ENCODE measurements at places on chromosomes 2 and 18.

- DNase-seq, result no peak
Observed at GRCh38 chr2:133338224-133338623, 230.0 kb downstream of the NCKAP5 start.

GRCh38 chr2:206062724-206063123 is 23.2 kb downstream of the INO80D start:
- no peak for DNase-seq

DNA sequence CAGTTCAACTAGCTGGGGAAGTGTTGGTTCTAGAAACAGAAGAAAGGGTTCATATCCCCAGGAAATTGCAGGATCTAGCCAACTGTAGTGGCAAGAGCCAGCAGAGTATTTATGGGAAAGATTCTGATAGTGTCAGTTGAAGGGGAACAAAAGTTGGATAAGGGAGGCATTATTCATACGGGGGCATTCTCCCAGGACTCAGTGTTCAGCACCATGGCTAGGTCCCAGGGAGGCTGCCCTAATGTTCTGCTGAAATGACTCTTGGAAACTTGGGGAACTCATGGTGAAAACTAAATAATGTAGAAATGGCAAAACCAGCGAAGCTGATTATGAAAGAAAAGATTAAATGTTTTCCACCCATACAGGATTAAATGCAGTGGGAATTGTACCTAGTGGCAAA is 543.7 kb downstream of the TRIB2 start:
- no peak for DNase-seq

DNA sequence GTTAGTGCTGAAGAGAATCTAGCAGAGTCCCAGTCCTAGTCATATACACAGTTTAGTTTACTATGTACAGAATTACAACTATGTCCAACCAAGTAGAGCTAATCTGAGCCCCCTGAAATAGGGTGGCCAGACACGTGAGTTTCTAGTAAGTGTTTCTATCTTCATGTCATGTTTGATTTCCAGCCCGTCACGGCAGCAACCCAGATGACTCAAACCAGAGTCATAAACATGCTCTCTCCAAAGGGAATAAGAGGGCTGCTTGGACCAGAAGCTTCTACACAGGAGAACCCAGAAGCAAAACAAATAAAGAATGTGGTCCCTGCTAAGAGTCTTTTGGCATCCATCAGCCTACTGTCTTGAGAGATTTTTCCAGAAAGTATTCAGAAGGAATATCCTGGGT is 64.9 kb upstream of the WIPF1 start:
- DNase-seq, result no peak

- no peak for DNase-seq
Observed at GRCh38 chr2:88651646-88652045, 24.4 kb upstream of the EIF2AK3 start.

DNA sequence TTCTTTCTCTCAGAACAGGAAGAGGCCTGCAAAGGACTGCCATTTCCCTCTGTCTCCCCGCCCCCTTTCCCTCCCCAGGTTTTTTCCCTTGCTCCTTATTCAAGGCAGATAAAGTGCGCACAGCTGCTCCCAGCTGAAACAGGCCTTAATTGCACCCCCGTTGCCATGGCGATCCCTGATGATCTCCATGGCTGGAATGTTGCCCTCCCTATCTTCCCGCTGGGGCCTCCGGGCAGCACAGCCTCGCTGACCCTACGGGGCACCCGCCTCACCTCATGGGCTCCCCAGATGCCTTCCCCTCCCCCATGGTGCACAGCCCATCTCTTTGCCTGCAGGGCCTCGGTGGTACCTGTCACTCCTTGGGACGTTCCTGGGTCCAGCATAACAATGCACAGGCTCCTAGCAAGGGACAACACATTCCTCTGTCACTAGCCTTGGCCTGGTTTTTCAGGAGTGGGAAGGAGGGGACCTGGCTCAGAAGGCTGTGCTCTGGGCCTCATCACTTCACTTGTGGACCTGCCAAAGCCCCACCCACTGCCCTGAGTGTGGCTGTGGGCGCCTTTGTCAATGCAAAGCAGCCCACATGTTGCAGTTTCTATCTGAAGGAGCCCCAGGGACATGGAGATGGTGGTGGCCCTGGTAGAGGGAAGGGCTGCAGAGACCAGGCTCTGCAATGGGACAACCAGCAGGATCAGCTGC is 115.0 kb downstream of the CELF4 start:
- no peak for DNase-seq

- no peak for DNase-seq
Observed at GRCh38 chr18:78664048-78664447, 315.6 kb upstream of the SALL3 start.

DNA sequence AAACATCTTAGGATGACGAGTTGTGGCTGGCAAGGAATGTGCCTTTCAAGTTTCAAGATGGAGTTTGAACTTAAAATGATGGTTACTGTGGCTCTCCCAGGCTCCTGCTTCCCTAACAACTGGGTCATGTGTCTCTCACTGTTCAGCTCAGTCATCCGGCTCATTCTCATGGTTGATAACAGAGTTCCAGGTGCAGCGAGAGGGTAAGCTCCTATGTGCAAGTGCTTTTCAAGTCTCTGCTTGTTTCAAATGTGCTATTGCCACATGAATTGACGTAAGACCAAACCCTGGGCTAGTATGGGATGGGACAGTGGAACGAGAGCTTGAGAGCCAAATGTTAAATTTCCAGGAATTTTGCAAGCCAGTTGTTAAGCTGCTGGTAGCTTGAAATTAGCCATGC is 19.5 kb upstream of the PUM2 start:
- DNase-seq, result no peak

DNA sequence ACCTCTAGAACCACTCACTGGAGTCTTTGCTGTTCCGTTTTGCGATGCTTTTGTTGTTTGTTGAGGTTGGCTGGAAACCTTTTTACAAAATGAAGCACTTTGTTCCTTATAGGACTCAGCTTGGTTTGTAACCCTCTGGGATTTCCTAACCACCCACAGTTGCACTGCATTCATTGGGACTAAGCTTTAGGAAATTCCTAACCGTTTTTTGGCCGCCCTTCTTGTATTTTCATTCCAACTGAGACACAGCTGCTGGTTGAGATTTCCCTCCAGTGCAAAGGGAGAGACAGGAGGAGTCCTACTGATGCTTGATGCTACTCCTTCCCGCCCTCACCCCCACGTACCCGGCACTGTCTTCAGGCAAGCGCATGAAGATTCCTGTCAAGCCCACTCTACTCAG is 6.1 kb upstream of the DIPK1C start:
- DNase-seq, result no peak

- no peak for DNase-seq
Observed at GRCh38 chr2:172893111-172893510, 157.5 kb downstream of the RAPGEF4 start.

DNA sequence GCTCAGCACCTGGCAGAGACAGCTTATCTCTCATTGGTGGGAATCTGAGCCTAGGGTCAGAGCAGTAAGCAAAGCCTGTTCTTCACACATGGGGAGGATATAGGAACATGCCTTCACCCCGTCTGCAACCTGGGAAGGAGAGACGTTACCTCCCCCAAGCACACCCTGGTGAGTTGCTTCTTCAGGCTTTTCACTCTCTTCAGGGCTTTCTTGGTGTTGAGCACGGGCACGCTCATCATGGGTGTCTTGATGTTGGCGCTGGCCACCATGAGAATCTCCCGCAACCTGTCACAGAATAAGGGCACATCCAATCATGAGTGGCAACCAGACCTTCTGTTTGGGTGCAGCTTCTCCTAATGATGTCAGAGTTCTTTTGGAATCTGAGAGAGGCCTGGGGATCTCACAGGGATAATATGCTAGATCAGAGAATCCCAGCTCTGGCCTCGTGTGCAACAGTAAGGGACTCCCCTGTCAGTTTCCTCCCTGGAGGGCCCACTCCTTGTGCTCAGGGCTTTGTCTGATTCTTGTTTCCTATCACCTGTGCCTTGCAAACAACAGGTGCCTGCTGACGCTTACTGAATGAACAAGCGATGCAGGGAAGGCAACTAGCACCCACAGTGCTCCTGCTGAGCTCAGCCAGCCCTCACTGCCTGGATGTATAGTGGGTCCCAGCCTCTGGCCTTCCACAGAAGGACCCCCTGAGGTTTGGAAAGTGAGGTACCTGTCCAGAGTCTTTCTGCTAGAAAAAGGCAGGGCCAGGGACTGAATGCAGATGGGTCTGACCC is 66.3 kb downstream of the POLR1A start:
- peak; percentile 9 for DNase-seq
